ENCODE measurements at places on chromosomes 6 and 20.

- no peak for DNase-seq
These were observed 139.5 kb upstream of the AFDN start for GRCh38 chr6:167687116-167687725.

GRCh38 chr6:83193747-83194566, 800 bp downstream of the RWDD2A start:
- peak; percentile 2 for DNase-seq

DNA sequence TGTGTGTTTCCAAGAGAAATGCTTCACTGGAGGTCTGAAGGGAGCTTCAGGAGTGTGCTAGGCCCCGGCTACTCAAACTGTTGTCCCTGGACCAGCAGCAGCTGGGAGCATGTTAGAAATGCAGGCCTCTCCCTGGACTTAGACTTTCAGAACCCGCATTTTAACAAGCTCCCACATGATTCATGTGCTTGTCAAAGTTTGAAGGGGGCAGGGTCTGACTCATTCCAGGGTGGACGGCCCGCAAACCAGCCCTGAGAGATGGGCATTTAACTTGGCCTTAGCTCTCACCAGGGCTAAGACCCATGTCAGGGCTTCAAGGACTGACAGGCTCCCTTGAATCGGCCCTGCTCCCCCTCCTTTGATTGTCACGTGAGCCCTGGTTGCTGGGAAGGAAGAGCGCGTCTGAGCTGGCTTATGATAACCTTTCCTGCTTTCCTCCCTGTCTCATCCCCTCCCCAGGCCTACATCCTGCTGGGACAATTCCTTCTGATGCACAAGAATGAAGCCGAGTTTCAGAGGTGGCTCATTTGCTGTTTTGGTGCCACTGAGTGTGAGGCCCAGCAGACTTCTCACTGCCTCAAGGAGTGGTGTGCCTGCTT, 35.5 kb downstream of the BANF2 start:
- DNase-seq: no peak

GRCh38 chr6:142683714-142684141, 261.2 kb downstream of the HIVEP2 start:
- DNase-seq: no peak

GRCh38 chr6:44036699-44037101, 90.6 kb downstream of the MRPL14 start:
- no peak for DNase-seq

- DNase-seq: no peak
These were observed 42.4 kb downstream of the POPDC3 start for GRCh38 chr6:105137388-105137787.

- no peak for DNase-seq
These were observed 36.7 kb upstream of the TMEM14A start for GRCh38 chr6:52634211-52634610.

- DNase-seq: no peak
These were observed 623.0 kb downstream of the TBC1D32 start for GRCh38 chr6:120711255-120711654.

DNA sequence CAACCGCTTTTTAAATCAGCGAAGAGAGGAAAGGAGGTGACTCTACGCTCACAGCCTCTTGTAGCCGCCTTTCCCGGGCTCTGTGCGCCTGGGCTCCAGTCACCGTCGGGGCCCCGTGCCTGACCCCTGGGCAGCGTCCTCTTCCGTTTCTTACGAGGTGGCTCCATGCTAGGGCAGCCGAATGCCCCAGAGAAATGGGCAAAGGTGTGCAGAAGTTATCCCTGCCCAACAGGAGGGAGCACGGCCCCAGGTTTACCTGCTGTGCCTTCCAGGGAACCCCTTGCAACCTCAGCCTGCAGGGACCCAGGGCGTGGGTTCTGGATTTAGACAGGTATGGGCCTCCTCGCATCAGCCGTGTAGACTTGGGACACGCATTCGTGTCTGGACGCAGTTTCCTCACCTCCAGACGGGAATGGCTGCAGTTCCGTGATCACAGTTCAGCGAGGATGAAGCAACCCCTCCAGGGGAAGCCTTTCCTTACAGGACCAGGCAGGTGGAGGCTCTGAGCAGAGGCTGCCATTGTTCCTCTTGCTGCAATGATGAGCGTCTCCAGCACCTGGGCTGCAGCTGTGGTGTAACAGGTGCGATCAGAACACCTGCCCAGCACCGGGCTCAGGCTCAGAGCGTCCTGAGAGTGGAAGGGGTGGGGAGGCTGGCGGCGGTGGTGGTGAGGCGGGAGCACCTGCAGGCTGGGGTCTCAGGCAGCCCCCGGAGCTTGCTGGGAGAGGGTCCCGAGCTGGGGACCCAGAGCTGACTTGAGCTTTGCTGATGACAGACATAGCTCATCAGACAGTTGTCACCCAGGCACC, 81.3 kb upstream of the BHLHE23 start:
- DNase-seq: no peak

DNA sequence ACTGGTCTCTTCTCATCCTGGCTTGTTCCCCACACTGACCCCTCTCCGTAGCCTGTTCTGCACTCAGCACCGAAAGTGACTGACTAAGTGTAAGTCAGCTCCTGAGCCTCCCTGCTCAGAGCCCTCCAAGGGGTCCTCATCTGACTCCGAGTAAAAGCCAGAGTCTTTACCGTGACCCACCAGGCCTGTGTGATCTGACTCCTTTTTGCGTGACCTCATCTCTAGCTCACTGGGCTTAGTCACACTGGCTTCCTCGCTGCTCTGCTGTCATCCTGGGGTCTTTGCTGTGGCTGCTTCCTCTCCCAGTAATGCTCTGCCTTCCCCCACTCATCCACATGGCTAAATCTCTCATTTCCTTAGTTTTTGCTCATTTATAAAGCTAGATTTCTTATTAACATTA, 116.6 kb downstream of the PLCB4 start:
- no peak for DNase-seq

DNA sequence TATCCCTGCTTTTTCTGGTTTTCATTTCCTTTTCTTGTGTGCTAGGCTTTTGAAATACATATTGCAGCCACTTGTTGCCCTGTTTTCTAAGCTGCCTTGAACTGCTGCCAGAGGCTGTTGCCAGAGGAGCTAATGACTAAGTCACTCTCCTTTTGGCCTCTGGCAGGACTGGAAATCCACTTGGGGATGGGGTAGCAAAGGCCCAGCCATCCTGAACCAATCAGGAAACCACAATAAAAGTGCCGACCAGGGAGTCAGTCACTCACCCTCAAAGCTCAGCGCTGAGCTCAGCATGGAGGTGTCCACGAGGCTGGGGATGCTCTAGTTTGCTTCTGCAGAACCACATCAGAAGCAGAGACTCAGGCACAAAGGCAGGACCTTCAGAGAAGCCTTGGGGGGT, 813.0 kb downstream of the DHX35 start:
- DNase-seq: no peak

GRCh38 chr6:148513145-148514071, 170.8 kb downstream of the SASH1 start:
- DNase-seq: no peak

DNA sequence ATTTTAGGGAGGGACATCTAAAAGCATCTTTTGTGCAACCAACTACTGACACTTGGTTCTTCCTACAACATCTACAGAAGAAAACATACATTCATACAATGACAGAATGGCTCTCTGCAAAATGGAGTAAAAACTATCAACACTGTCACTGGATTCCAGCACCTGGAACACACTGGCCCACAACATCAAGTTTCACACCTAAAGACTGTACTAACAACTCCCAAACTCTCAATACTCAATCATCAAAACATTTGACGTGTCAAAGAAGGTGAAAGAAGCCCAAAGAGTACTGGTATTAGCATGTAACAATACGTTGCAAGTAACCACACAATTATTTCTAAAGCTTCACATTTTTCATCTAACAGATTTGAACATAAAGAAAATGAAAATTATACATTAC, 2.1 kb downstream of the CPNE1 start:
- no peak for DNase-seq

DNA sequence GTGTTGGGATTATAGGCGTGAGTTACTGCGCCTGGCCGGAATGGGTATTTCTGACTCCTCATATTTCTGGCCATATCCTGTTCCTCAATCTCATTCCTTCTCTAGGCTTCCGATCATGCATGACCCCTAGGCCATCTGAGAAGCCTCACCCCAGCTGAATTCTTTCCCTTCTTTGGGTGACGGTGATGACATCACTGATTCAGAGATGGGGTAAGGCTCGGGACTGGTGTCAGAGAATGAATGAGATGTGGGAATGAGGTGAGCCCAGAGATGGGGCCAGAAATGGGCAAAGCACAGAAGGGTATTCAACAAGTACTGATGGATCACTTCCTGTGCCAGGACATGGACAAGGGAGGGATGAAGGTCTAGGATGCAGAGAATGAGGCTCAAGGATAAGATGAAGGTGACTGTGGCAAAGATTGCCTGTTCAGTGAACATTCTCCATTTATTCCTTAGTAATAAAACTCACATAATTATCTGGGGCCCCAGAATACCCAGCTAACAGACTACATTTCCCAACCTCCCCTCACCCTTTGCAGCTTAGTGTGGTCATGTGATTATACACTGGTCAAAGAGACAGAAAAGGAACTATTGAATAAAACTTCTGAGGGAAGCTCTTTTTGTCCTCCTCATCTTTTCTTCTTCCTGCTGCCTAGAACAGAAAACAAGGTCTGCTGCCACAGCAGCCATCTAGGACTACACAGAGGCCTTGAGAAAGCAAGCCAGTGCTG, 39.6 kb downstream of the KIAA0319 start:
- DNase-seq: no peak

Data from activated CD4-positive, alpha-beta T cell treated with anti-CD3 and anti-CD28 coated beads, Interleukin-2, amount 50 U/mL, for 1 hour (primary cell).